ENCODE measurements at places on chromosomes 2 and 18.

DNA sequence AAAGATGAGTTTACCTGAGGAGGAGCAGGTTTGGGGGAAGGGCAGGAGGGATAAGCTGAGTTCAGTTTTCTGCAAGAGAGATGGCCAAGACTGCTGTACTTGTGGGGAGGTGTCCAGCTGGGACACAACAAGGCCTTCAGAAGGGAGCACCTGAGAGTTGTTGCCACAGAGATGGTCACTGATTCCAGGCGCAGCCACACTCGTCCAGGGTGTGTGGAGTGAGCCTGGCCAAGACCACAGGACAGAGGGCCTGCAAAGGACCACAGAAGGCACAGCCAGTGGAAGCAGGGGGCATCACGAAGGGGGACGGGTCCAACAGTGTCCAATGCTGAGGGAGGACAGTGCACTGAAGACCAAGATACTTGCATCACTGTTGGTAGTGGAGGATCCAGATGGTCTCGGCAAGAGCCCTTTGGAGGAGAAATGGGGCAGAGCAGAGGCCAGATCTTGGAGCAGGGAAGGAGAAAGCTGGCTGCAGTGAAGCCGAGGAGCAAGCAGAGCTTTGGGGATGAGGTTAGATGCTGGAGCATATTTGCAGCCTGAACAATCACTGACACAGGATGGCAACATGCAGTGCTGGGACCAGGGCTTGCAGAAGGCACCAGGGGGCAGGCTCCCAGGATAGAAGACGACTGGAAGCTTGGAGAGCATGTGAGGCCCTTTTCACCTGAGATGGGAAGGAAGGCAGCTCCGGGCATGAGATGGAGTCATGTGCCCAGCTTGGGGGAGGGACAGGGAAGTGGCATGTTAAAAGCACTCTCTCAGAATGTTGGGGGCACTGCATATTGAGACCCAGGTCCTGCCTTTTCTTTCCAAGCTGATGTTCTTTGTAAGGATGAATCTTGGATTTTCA is 214.0 kb downstream of the CYP26B1 start:
- DNase-seq = peak; percentile 47

GRCh38 chr2:88329815-88330603 is 122.5 kb downstream of the FOXI3 start:
- peak; percentile 21 for DNase-seq

DNA sequence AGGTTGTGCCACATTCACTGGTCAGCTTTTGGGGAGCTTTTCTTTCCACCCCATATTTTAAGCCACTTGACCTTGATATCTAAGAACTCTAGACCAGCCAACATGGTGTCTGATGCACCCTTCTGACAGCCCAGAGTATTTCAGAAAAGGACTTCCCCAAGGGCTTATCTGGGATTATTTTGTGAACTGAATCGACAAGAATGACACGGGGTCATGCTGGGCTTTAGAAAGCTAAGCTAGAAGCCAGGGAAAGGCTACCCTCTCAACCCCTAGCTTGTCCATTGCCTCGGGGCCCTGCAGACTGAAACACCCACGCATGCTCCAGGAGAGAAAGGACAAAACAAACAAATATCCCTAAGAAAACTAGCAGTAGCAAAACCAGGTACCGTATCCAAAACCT is 16.0 kb downstream of the SLC4A5 start:
- DNase-seq = no peak

- no peak for DNase-seq
These were observed 33.9 kb downstream of the ZBTB7C start for GRCh38 chr18:48375150-48375800.

GRCh38 chr2:239122421-239123110 is 274.7 kb downstream of the TWIST2 start:
- no peak for DNase-seq

GRCh38 chr18:12686100-12686499 is 16.4 kb downstream of the CEP76 start:
- peak; percentile 18 for DNase-seq

- no peak for DNase-seq
These were observed 51.0 kb downstream of the KCNG2 start for GRCh38 chr18:79848579-79849327.

- DNase-seq = no peak
These were observed 237.5 kb downstream of the KLHL29 start for GRCh38 chr2:23622466-23622865.

DNA sequence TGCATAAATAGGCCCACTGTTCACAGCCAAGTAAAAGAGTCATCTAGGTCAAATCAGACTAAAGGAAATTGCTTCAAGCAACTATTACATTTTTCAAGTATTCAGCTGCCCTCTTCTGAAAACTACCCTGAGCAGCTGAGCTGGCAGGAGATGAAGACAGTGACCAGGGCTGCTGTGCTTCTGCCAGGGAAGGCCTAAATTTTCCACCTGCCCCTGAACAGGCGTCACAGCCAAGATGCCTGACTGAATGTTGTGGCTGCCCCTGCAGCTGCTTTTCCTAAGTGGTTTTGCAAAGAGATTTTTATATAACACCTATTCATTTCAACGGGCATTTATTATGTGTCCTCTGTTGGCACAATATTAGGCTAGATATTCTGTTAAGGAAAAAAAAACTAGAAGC is 96.7 kb upstream of the RPE start:
- DNase-seq = no peak

- peak; percentile 87 for DNase-seq
These were observed 3.4 kb downstream of the WDFY1 start for GRCh38 chr2:223941579-223942277.

GRCh38 chr2:71882949-71883472 is 264.7 kb downstream of the CYP26B1 start:
- DNase-seq = peak; percentile 98

- peak; percentile 73 for DNase-seq
These were observed 503.4 kb downstream of the CCDC85A start for GRCh38 chr2:56687169-56687568.

GRCh38 chr2:40178171-40178778 is 273.6 kb downstream of the SLC8A1 start:
- no peak for DNase-seq

- no peak for DNase-seq
These were observed 193.3 kb downstream of the SLC4A3 start for GRCh38 chr2:219820767-219821166.

- no peak for DNase-seq
These were observed 111.0 kb upstream of the ANKRD30BL start for GRCh38 chr2:132272713-132273112.

GRCh38 chr18:45837283-45838070 is 12.0 kb downstream of the SIGLEC15 start:
- DNase-seq = no peak

DNA sequence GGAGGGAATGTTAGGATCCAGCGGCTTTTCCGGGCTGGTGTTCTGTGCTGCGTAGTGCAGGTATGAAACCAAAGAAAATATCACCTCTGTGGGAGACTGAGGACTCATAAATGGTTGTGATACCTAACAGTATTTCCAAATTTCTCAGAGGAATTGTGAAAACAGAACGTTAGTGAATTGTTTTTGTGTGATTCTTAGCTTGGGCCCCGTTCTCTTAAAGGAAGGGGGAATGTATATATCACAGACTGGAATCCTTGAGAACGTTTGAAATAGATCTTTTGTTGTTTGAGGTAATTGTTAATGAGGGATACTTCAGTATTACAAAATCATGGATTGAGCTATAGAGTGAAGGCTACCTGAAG is 834 bp downstream of the ZNF638 start:
- DNase-seq = no peak

- DNase-seq = no peak
These were observed 4.1 kb upstream of the TET3 start for GRCh38 chr2:73980566-73980965.

- DNase-seq = no peak
These were observed 13.4 kb downstream of the CAPG start for GRCh38 chr2:85396531-85397470.

DNA sequence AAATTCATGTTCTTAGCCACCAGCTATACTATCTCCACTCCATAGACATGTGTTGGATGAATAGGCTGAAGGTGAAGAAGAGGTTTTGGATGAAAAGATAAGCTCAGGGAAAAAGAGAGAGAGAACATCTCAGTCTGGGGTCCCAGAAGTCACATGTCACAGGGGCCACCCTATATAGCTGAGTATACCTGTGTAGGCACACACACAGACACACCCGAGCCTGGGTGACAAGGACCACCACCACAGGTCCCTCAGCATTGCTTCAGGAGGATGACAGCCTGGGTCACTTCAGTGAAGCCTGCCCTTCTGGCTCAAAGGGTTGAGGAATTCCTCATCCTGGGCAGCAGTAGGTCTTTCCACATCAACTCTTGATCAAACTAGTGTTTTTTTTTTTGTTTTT is 56.2 kb downstream of the POLR1A start:
- no peak for DNase-seq

DNA sequence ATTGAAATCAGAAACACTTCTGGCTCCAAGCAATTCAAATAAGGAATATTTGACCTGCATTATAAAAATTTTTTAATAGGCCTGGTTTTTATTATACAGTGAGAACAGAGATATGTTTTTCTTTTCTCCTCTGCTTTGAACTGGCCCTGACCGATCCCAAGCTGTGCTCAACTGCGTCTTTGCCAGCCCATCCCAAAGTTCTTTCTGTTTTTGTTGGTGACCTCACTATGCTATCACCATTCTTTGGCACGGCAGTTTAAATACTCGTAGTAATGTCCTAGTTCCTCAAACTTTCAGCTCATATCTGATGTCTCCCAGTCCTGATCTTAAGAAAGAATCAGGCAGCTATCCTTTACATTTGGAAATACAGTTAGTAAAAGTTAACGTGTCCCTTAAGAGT is 42.3 kb upstream of the NETO1 start:
- DNase-seq = no peak

DNA sequence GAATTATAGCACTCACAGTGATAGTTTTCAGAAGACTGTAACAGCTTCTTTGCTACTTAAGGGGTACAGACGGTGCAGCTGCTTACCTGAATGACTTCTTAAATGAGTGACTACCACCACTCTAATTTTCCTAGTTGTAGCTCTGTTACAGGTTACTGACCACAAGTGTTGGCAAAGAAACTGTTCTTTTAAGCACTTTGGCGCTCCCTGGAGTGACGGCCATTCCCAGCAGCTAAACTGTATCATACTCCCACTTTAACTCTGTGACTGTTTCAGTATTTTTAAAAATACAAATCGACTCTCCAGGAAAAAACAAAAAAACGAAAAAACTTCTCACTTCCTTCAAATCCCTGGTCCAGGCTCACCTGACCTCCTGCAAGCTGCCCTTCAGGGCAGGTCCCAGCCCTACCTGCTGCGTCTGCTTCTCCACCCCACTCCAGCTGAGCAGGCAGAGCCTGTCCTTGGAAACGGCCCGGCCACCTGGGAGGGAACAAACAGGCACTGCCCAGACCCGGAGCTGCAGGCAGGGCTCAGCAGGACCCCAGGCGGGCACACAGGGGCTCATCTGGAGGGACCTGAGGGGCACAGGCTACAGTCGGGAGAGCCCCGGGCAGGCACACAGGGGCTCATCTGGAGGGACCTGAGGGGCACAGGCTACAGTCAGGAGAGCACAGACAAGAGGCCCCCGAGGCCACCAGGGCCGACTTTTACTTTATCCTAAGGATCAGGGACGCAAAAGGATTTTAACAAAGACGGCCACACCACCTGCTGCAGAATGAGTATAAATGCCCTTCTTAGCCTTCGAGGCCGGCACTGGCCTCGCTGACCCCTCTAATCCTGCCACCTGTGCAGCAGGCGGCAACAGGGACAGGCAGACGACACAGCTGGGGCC is 24.5 kb downstream of the SLC66A2 start:
- no peak for DNase-seq

GRCh38 chr2:153811516-153811915 is 60.2 kb upstream of the GALNT13 start:
- DNase-seq = no peak

DNA sequence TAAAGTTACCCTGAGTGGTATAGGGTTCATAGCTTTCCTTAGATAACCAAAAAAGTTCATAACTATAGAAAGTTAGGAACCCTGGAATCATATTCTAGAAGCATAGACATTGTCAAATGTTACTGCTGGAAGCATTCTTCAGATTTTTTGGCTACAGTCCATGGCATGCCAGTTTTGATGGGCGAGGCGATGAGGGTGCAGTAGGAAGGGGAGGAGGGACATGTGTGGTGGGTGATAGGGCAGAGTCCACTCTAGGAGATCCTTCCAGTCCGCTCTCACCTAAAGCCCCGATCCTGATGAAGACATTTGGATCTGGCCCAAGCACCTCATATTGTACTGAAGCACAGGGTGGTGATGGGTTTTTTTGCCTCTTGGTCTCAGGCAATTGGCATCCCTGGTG is 91.8 kb downstream of the HRH4 start:
- no peak for DNase-seq

GRCh38 chr2:142462306-142462705 is 331.5 kb upstream of the LRP1B start:
- no peak for DNase-seq

DNA sequence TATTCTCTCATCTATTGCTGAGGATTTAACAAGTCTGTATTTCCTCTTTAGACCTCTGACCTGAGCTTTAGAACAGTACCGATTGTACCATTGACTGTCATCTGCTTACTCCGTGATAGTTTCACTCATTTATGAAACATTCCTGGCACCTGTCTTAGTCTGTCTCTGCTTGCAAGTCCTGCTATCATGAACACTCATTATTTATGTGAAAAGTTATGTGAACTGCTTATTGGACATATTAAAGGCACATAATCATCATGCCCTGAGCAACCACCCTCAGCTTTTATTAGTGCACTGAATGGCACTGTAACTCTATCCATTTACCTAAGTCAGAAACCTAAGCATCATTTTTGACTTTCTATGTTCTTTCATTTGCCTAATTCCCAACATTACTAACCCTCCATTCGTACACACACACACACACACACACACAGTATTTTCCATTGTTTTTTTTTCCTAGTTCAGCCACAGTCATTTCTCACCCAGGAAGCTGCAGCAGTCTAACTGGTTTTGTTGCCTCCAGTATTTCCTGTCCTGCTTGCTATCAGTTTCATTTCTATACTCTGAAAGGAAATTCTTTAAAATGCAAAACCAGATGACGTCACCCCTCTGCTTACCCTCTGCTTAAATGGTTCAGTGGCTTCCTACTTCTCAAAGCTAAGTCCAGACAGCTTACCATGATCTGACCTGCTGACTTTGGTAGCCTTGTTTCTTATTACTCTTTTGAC is 146.1 kb downstream of the HAUS1 start:
- peak; percentile 84 for DNase-seq

DNA sequence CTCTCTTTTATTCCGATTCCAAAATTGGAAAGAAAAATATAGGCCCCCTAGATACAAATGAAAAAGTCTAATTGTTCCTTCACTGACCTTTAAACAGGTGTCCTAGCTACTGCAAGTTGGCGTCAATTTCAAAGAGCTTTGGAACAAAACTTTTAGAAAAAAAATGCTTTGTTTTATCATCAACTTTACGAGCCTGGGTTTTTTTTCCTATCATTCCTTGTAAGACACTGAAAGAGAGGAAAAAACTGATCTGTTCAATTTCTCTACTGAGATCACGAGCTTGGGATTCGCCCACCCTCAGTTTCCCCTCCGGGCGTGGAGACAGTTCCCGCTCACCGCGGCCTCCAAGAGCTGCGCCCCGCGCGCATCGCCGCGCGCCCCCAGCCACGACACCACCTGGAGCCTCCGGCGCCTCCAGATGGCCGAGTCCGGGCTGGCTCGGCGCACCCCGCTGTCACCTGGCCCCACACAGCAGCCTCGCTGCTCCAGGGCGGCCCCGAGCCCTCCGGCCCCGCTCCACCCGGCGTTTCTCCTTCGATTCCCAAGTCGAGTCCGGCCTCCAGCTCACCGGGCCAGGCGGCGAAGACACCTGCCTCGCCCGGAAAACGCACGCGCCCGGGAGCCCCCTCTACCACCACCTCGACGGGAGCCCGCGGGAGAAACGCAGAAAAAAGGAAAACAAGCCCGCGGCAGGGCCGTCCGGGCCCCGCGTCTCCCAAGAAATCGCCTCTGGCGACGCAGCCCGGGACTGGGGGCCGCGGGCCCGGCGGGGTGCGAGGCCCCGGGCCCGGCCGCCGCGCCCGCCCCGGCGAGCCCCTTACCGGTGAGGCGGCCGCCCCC is 656 bp downstream of the TBC1D8 start:
- DNase-seq = no peak

Measured in LHCN-M2 (cell line).